ENCODE measurements at places on chromosomes 11 and 22. TPM values are rescaled to one million over a fixed set of nuclear protein-coding genes. Genes with fewer than 3 reads are reported as not detected.

Gene CDHR5
- 0.02 TPM for total RNA-seq

Gene OR5AR1
- not detected for total RNA-seq

Gene HORMAD2
- not detected for total RNA-seq

Gene UBQLN3
- not detected for total RNA-seq

Gene FAM111B
- 7.6 TPM for total RNA-seq

Gene NRXN2
- total RNA-seq, result 0.40 TPM

Gene DDTL
- 1.8 TPM for total RNA-seq

Gene DUSP8
- 1.9 TPM for total RNA-seq

Gene SOX10
- not detected for total RNA-seq

Gene MRGPRX4
- not detected for total RNA-seq

Gene RTN4RL2
- total RNA-seq, result 106 TPM

Gene GAB4
- not detected for total RNA-seq

Gene C22orf31
- total RNA-seq, result not detected

Gene ADM2
- 0.51 TPM for total RNA-seq

Gene MPEG1
- not detected for total RNA-seq

Gene PARVG
- not detected for total RNA-seq

Gene OR51B4
- total RNA-seq, result not detected

Gene CST6
- total RNA-seq, result not detected

Gene KRTAP5-8
- not detected for total RNA-seq

Gene NEFH
- 0.05 TPM for total RNA-seq

Gene SCN3B
- total RNA-seq, result 0.15 TPM

Gene NELL1
- total RNA-seq, result not detected

Gene ANO5
- 2.3 TPM for total RNA-seq

Gene TMEM191C
- total RNA-seq, result 1.0 TPM

Gene BTBD18
- not detected for total RNA-seq

Gene SCN2B
- total RNA-seq, result not detected

Gene OR8A1
- total RNA-seq, result not detected

Gene ZBTB16
- not detected for total RNA-seq

Gene TEX12
- not detected for total RNA-seq

Gene PRR33
- total RNA-seq, result not detected

Gene SLC16A8
- total RNA-seq, result not detected

Gene CD3D
- total RNA-seq, result not detected

Gene KCNQ1
- 0.24 TPM for total RNA-seq

Gene P2RX6
- 0.62 TPM for total RNA-seq

Gene TBX1
- total RNA-seq, result 3.1 TPM

Gene IGLL1
- total RNA-seq, result not detected

Gene SYCE3
- 0.34 TPM for total RNA-seq

Gene LGALS1
- 1,194 TPM for total RNA-seq

Measured in A549 treated with DMSO at 1 μM for 4 hours (cell line).